Immature natural killer cell (primary cell): ENCODE measurements at places on chromosomes 7 and 10. TPM values are rescaled to one million over a fixed set of nuclear protein-coding genes. Genes with fewer than 3 reads are reported as not detected.

CACNB2 gene
- polyA plus RNA-seq, result not detected

MORN4 gene
- 6.1 TPM for polyA plus RNA-seq

PLA2G12B gene
- not detected for polyA plus RNA-seq

MSMB gene
- polyA plus RNA-seq, result not detected

MUC3A gene
- polyA plus RNA-seq, result not detected

ASB10 gene
- not detected for polyA plus RNA-seq

EEPD1 gene
- polyA plus RNA-seq, result 1.3 TPM

PON1 gene
- not detected for polyA plus RNA-seq

TUBAL3 gene
- polyA plus RNA-seq, result not detected

LFNG gene
- 2.2 TPM for polyA plus RNA-seq

GLI3 gene
- not detected for polyA plus RNA-seq

HKDC1 gene
- polyA plus RNA-seq, result 0.16 TPM

HOGA1 gene
- not detected for polyA plus RNA-seq

GRCh38 chr7:139232377-139232717 lies 1.3 kb downstream of the UBN2 start:
- peaks cover 22% of the 10 kb centered on the region for H3K4me1 ChIP-seq
- DNase-seq, result no peak
- peaks cover 9% of the 10 kb centered on the region for H3K27me3 ChIP-seq
- H3K36me3 ChIP-seq, result peaks cover 3% of the 10 kb centered on the region

- peak overlapping the region; percentile 88 for H3K4me3 ChIP-seq
- DNase-seq, result no peak
- peaks cover 90% of the 10 kb centered on the region for H3K4me1 ChIP-seq
- H3K36me3 ChIP-seq, result no peaks in the 10 kb centered on the region
- peaks cover 5% of the 10 kb centered on the region for H3K27me3 ChIP-seq
- peak overlapping the region; percentile 92 for H3K27ac ChIP-seq
Observed at GRCh38 chr7:55534916-55535590, 37.2 kb downstream of the VOPP1 start.

DNA sequence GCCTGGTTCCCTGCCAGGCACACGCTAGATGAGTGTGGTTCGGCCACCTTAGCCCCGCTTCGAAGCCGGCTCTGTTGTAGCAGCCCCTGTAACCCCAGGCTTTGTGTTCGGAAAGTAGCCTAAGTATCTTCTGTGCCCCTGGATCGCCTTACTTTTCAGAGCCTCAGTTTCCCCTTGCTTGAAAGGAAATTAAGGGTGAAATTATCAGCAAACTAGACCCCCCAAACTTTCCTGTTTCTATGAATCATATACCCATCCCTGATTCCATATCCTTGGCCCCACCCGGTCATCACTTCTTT lies 312 bp downstream of the PDCD11 start:
- peak overlapping the region; percentile 94 for H3K4me3 ChIP-seq
- H3K36me3 ChIP-seq, result peaks cover 9% of the 10 kb centered on the region
- peak overlapping the region; percentile 93 for H3K27ac ChIP-seq
- H3K27me3 ChIP-seq, result peaks cover 4% of the 10 kb centered on the region
- no peak for DNase-seq

- H3K4me3 ChIP-seq, result no peak overlapping the region
- no peaks in the 10 kb centered on the region for H3K36me3 ChIP-seq
- H3K27ac ChIP-seq, result no peak overlapping the region
- DNase-seq, result no peak
- H3K4me1 ChIP-seq, result no peaks in the 10 kb centered on the region
Observed at GRCh38 chr7:124553502-124553901, 212.1 kb downstream of the GPR37 start.

DNA sequence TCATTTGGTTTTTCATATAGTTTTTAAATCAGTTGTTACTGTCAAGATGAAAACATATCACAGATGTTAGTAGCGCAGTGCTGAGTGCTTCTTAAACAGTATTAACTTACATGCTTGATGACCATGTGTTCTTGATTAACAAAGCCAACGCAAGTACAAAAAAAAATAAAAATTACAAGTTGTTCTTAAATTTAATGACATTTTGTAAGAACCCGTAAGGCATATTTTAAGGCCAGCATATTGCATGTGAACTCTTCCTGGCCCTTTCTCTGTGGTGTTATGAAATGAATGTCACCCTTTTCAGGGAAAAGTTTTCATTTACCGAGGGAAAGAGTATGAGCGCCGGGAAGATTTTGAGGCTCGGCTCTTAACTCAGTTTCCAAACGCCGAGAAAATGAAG lies 140.4 kb upstream of the NPS start:
- no peak overlapping the region for H3K4me3 ChIP-seq
- no peak overlapping the region for H3K27ac ChIP-seq
- no peaks in the 10 kb centered on the region for H3K4me1 ChIP-seq
- no peaks in the 10 kb centered on the region for H3K36me3 ChIP-seq

GRCh38 chr10:62250594-62251198 lies 17.9 kb downstream of the RTKN2 start:
- no peak overlapping the region for H3K27ac ChIP-seq
- peaks cover 2% of the 10 kb centered on the region for H3K27me3 ChIP-seq
- no peaks in the 10 kb centered on the region for H3K4me1 ChIP-seq
- DNase-seq, result no peak
- no peaks in the 10 kb centered on the region for H3K36me3 ChIP-seq

- DNase-seq, result no peak
- peaks cover 2% of the 10 kb centered on the region for H3K27me3 ChIP-seq
- no peaks in the 10 kb centered on the region for H3K4me1 ChIP-seq
- H3K27ac ChIP-seq, result no peak overlapping the region
- H3K4me3 ChIP-seq, result no peak overlapping the region
- no peaks in the 10 kb centered on the region for H3K36me3 ChIP-seq
Observed at GRCh38 chr7:107951896-107952295, 51.1 kb downstream of the LAMB1 start.

DNA sequence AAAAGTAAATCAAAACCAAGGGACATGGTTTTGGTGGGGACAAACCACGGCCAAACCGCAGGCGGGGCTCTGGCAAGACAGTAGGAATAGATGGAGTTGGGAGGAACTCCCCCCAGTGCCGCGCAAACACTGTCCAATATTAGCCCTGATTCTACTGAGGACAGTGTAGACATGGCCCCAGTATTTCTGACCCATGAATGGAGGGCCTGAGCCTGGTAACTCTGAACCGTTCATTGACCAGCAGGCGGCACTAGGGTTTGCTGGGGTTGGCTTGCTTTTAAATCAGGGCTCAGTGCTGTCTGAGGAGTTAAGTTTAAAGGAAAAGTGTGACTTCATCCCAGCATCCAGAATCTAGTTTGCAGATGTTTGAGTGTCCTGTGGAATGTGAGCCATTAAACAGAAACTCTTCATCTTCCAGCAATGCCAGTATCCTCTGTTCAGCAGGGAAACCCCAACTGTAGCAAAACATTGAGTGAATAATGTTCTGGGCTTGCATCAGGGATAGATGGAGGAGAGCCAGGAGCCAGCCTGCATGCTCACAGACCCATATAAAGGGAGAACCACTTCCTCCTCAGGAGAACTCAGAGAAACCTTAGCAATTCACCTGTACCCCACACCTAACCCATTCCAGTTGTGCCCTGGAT lies 147.4 kb upstream of the PRSS58 start:
- DNase-seq, result no peak
- H3K27ac ChIP-seq, result no peak overlapping the region
- no peaks in the 10 kb centered on the region for H3K36me3 ChIP-seq
- H3K4me3 ChIP-seq, result no peak overlapping the region
- H3K27me3 ChIP-seq, result peaks cover 6% of the 10 kb centered on the region
- no peaks in the 10 kb centered on the region for H3K4me1 ChIP-seq

- H3K27ac ChIP-seq, result no peak overlapping the region
- DNase-seq, result no peak
- H3K4me1 ChIP-seq, result peaks cover 13% of the 10 kb centered on the region
- peaks cover 7% of the 10 kb centered on the region for H3K27me3 ChIP-seq
- H3K36me3 ChIP-seq, result no peaks in the 10 kb centered on the region
Observed at GRCh38 chr7:22723181-22723601, 3.8 kb upstream of the IL6 start.

DNA sequence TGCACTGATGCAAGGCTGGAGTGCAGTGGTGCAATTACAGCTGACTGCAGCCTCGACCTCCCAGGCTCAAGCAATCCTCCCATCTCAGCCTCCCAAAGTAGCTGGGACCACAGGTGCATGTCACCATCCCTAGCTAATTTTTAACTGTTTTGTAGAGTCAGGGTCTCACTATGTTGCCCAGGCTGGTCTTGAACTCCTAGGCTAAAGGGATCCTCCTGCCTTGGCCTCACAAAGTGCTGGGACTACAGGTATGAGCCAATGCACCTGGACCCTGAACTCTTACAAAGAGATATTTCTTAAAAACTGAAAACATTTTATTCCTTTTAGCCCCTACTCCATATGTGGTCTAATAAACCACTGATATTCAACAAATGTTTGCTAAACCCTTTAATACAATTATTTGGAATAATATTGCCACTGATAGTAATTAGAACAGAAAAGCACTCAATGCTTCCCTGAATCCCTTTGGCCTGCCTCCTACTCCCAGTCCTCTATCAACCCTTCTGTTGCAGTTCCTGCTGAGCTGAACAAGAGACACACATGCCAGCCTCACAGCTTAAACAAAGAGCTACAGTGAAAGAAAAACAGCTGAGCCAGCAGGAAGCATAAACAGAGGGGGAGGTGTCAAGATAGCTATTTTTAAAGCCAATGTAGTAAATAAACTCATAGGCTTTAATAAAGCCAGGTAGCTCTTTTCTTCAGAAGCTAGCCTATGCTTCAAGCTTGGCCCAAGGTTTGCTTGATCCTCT lies 7.0 kb upstream of the GNAI1 start:
- H3K36me3 ChIP-seq, result no peaks in the 10 kb centered on the region
- H3K4me1 ChIP-seq, result peaks cover 7% of the 10 kb centered on the region
- DNase-seq, result no peak
- no peak overlapping the region for H3K4me3 ChIP-seq
- H3K27me3 ChIP-seq, result no peaks in the 10 kb centered on the region

GRCh38 chr7:137772748-137773147 lies 74.0 kb downstream of the DGKI start:
- no peak overlapping the region for H3K4me3 ChIP-seq
- H3K36me3 ChIP-seq, result no peaks in the 10 kb centered on the region
- no peak overlapping the region for H3K27ac ChIP-seq
- no peaks in the 10 kb centered on the region for H3K4me1 ChIP-seq
- H3K27me3 ChIP-seq, result no peaks in the 10 kb centered on the region
- no peak for DNase-seq

DNA sequence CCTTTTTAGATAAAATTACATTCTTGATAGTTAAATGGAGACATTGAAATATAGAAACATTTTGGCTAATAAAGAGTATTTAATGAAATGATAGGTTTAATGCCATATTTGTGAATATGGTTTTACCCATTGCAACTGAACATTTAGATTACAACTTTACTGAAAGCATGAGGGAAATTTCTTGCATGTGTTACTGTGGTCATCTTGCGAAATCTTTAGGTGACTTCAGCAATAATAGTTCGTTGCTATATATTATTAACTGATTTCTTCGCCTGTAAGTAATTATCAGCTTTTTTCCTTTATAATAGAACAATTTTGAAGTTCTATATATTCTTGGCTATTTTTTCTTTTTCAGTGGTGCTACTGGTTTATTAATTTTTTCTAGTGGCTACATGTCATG lies 83.2 kb downstream of the MLLT10 start:
- no peak overlapping the region for H3K4me3 ChIP-seq
- peaks cover 3% of the 10 kb centered on the region for H3K36me3 ChIP-seq
- no peak overlapping the region for H3K27ac ChIP-seq
- no peaks in the 10 kb centered on the region for H3K27me3 ChIP-seq

DNA sequence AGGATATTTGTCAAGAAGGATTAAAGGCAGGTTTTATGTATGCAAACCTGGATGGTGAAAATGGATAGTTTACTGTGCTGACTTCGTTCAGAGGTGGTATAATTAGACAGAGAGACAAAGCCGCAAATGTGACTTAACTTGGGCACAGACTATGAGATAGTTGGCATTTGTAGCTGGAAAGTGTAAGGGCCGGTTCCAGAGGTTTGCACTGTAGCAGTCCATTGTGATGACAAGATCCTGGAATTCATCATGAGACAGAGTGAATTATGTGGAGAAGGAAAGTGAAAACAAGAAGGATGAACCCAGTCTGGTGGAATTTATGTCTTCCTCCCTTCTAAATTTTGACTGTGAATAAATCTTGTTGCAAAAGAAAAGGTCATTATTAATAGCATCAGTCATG lies 139.0 kb downstream of the CNTNAP2 start:
- no peak overlapping the region for H3K4me3 ChIP-seq
- H3K27ac ChIP-seq, result no peak overlapping the region
- no peaks in the 10 kb centered on the region for H3K36me3 ChIP-seq
- DNase-seq, result no peak
- H3K4me1 ChIP-seq, result no peaks in the 10 kb centered on the region

GRCh38 chr7:158296798-158297104 lies 290.9 kb downstream of the PTPRN2 start:
- no peak overlapping the region for H3K27ac ChIP-seq
- H3K4me1 ChIP-seq, result no peaks in the 10 kb centered on the region
- H3K36me3 ChIP-seq, result no peaks in the 10 kb centered on the region
- H3K4me3 ChIP-seq, result no peak overlapping the region
- DNase-seq, result no peak

- H3K27me3 ChIP-seq, result peaks cover 3% of the 10 kb centered on the region
- no peak overlapping the region for H3K4me3 ChIP-seq
- no peak overlapping the region for H3K27ac ChIP-seq
Observed at GRCh38 chr10:112926906-112927688, 22.9 kb upstream of the TCF7L2 start.

- H3K27ac ChIP-seq, result no peak overlapping the region
- DNase-seq, result no peak
- no peak overlapping the region for H3K4me3 ChIP-seq
- peaks cover 1% of the 10 kb centered on the region for H3K4me1 ChIP-seq
- peaks cover 25% of the 10 kb centered on the region for H3K36me3 ChIP-seq
- H3K27me3 ChIP-seq, result peaks cover 12% of the 10 kb centered on the region
Observed at GRCh38 chr7:155638366-155638765, 6.1 kb upstream of the RBM33 start.

- no peak for DNase-seq
- H3K4me1 ChIP-seq, result peaks cover 7% of the 10 kb centered on the region
- no peaks in the 10 kb centered on the region for H3K27me3 ChIP-seq
- no peak overlapping the region for H3K27ac ChIP-seq
Observed at GRCh38 chr7:100465702-100466311, 1.7 kb upstream of the SPACDR start.

GRCh38 chr7:157604661-157605381 lies 268.0 kb downstream of the DNAJB6 start:
- no peak for DNase-seq
- H3K27ac ChIP-seq, result no peak overlapping the region
- no peaks in the 10 kb centered on the region for H3K4me1 ChIP-seq
- H3K4me3 ChIP-seq, result no peak overlapping the region
- H3K27me3 ChIP-seq, result no peaks in the 10 kb centered on the region
- H3K36me3 ChIP-seq, result no peaks in the 10 kb centered on the region

DNA sequence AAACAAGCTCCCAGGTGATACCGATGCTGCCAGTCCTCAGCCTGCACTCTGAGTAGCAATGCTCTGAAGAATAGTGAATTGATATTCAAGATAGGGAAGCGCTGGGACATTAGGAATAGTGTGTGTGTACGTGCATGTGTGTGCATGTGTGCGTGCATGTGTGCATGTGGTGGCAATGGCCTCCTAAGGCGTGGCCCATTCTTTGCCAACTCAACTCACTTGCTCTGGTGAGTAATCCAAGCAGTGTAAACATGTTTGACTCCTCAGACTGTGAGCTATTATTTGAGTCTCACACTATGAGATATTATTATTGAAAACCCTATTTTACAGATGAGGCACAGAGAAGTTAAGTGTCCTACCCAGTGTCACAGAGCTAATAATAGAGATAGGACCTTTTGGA lies 186.6 kb downstream of the RAB11FIP2 start:
- no peaks in the 10 kb centered on the region for H3K4me1 ChIP-seq
- DNase-seq, result no peak
- H3K27ac ChIP-seq, result no peak overlapping the region
- no peak overlapping the region for H3K4me3 ChIP-seq
- H3K36me3 ChIP-seq, result no peaks in the 10 kb centered on the region
- H3K27me3 ChIP-seq, result peaks cover 3% of the 10 kb centered on the region

GRCh38 chr10:119778776-119779445 lies 53.1 kb downstream of the INPP5F start:
- H3K36me3 ChIP-seq, result peaks cover 6% of the 10 kb centered on the region
- H3K4me1 ChIP-seq, result peaks cover 9% of the 10 kb centered on the region
- H3K27ac ChIP-seq, result no peak overlapping the region
- H3K4me3 ChIP-seq, result no peak overlapping the region
- DNase-seq, result no peak
